ENCODE measurements at places on chromosomes 13 and 19.

DNA sequence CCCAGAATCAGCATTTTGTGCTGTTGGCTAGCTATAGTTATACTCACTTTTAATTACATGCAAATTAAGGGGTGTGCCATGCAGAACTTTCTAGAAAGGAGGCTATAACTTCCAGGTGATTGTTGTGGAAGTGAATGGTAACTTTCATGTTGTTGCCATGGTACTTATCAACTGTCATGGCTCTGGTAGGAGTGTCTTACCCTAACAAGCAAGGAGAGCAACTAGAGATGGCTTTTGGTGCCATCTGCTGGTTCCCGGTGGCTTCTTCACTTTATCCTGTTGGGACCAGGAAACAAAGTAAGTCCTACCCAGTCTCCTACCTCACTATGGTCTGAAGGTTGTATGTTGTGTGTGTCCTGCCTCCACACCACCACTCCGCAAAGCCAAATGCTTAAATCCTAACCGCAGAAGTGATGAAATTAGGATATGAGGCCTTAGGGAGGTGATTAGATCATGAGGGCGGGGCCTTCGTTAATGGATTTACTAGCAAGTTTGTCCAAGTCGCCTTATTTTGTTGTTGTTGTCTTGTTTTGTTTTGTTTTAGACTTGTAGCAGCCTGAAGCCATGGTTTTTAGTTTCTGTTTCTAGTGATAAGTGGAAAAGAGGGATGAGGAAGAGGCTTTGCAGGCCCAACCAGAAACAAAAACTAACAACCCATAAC lies 22.6 kb downstream of the FBXL12 start:
- peak; percentile 65 for DNase-seq

GRCh38 chr13:36750461-36750860 lies 68.6 kb upstream of the RFXAP start:
- DNase-seq: no peak

DNA sequence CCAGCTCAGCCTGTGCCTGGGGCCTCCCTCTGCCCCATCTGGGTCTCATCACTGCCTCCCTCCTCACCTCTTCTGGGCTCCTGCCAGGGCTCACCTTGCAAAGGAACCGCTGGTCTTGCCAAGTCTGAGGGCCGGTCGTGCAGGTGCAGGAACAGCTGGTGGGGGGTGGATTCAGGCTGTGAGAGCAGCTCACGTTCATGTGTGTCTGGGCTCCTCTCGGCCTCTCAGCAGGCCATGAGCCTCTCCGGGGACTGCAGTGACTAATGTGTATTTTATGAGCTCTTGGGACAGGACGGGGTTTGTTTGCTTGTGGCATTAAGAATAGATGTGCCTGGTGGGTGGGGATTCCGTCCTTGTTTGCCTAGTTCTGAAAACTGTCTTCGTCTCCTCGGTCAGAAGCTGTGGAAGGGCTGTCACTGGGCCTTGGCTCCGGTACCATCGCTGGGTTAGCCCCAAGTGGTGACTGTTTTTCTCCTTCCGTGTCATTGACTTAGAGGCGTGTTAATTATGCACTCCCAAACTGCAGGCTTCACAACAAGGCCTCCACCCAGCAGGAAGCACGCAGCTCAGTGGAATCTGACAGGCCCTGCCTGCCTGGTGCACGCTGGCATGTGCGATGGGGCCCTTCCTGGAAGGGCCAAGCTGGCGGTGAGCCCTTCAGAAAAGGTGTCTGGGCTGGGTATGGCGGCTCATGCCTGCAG lies 77.6 kb downstream of the KDM4B start:
- peak; percentile 70 for DNase-seq

GRCh38 chr13:51977625-51978024 lies 33.6 kb downstream of the ATP7B start:
- no peak for DNase-seq

GRCh38 chr13:64767054-64767453 lies 2463.1 kb downstream of the PCDH9 start:
- no peak for DNase-seq

DNA sequence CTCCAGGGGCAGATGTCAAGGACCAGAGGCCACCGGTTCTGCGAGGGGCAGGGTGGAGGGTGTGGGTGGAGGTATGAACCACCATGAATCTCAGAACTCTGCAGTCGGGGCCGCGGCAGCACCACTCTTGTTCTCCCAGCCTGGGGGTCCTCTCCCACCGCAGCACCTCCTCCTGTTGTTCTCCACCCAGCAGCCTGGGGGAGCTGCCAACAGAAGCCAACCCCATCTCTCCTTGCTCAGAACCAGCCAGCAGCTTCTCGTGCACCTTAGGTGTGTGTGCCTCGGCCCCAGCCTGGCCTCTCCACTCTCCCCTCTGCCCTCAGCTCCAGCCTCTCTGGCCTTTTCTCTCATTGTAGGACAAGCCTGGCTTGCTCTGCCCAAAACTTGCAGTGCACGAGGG lies 31.9 kb upstream of the CCNE1 start:
- no peak for DNase-seq

All from left lung (tissue), 14 donors.